Large intestine (tissue), 12 donors: ENCODE measurements at places on chromosomes 3 and 15. TPM values are rescaled to one million over a fixed set of nuclear protein-coding genes. Genes with fewer than 3 reads are reported as not detected.

Gene RTP3
- polyA plus RNA-seq = not detected

Gene DYNLT2B
- 15.5 TPM for polyA plus RNA-seq

Gene TTLL13
- 0.33 TPM for polyA plus RNA-seq

Gene P3H2
- polyA plus RNA-seq = 9.3 TPM

Gene HDC
- 0.28 TPM for polyA plus RNA-seq

Gene TEX9
- polyA plus RNA-seq = 8.4 TPM

Gene NTRK3
- polyA plus RNA-seq = 3.1 TPM

Gene CD200
- polyA plus RNA-seq = 21.8 TPM

Gene CCDC39
- not detected for polyA plus RNA-seq

GRCh38 chr15:57298204-57298603, 78.1 kb upstream of the CGNL1 start:
- H3K27ac ChIP-seq = no peak overlapping the region
- H3K27me3 ChIP-seq = no peaks in the 10 kb centered on the region
- H3K4me3 ChIP-seq = no peak overlapping the region
- DNase-seq = no peak
- H3K4me1 ChIP-seq = peaks cover 3% of the 10 kb centered on the region

- no peak for DNase-seq
- H3K27ac ChIP-seq = no peak overlapping the region
- H3K4me1 ChIP-seq = peaks cover 22% of the 10 kb centered on the region
These were observed 8.4 kb downstream of the ACOX2 start for GRCh38 chr3:58528629-58529028.

DNA sequence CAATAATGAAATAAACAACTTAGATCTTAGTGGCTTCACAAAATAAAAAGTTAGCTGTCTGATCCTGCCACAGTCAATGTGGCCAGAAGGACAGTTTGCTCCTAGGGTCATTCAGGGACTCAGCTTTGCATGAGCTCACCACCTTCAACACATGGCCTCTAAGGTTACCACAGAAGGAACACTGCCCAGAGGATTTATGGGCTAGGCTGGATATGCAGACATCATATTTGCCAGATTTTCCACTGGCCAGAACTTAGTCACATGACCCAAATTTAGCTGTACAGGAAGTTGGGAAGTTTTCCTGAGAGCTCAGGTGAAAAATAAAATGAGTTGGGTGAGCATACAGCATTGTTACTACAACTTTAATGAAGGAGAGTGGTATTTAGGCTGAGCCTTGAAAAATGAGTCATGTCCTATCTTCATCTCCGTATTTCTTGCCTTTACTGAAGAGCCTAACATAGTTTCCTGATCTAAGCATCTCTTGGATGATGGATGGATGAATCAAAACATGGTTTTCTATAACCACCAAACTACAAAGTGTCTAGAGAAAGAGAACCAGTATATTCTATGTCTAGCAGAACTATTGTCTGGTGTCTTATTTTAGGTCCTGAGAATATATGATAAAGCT, 54.9 kb upstream of the TMEM108 start:
- no peak overlapping the region for H3K4me3 ChIP-seq
- H3K36me3 ChIP-seq = no peaks in the 10 kb centered on the region
- DNase-seq = no peak

DNA sequence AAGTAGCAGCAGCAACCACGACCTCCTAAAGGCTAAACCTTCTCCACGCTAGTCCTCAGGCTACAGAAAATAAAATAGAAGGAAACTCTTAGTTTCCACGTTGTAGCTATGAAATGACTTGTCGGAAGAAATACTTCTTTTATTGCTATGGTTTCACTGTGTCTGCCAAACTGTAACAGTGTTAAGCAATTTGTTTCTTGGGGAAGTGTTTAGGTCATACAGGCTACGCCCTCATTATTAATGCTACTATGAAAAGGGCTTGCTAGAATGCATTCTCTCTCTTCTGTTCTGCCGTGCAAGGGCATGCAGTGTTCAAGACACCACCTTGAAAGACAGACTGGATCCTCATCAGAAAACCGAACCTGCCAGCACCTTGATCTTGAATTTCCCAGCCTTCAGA, 462.7 kb downstream of the PLOD2 start:
- H3K4me1 ChIP-seq = no peaks in the 10 kb centered on the region
- H3K27me3 ChIP-seq = no peaks in the 10 kb centered on the region
- no peak overlapping the region for H3K4me3 ChIP-seq
- H3K27ac ChIP-seq = no peak overlapping the region
- DNase-seq = no peak

GRCh38 chr15:89409184-89410038, 74.8 kb upstream of the POLG start:
- no peak for DNase-seq
- H3K4me3 ChIP-seq = no peak overlapping the region
- H3K27ac ChIP-seq = no peak overlapping the region

- no peak for DNase-seq
- no peaks in the 10 kb centered on the region for H3K36me3 ChIP-seq
- H3K27ac ChIP-seq = no peak overlapping the region
- H3K27me3 ChIP-seq = peaks cover 22% of the 10 kb centered on the region
- H3K4me1 ChIP-seq = no peaks in the 10 kb centered on the region
- no peak overlapping the region for H3K4me3 ChIP-seq
These were observed 146.2 kb downstream of the LMLN start for GRCh38 chr3:198106265-198106664.

DNA sequence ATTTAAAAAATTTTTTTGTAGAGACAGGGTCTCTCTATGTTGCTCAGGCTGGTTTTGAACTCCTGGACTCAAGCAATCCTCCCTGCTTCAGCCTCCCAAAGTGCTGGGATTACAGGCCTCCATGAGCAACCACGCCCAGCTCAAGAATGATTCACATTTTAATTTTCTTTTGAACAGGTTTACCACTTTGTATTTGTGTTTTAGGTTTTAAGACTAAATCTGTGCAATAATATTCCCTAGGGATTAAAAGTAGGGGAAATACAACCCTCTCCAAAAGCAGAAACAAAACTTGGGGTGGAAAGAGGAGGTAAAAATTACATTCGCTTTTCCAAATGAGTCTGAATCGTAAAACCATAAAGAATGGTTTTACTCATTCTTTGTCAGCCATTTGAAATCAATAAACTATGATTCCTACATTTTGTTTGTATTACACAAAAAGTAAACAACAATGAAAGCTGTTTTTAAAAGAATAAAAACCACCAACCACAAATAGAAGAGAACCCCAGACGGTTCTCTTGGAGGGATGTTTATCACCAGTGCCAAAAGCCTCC, 37.8 kb downstream of the SLC24A1 start:
- no peak overlapping the region for H3K27ac ChIP-seq
- no peaks in the 10 kb centered on the region for H3K27me3 ChIP-seq
- H3K4me3 ChIP-seq = no peak overlapping the region
- peaks cover 2% of the 10 kb centered on the region for H3K4me1 ChIP-seq

- H3K4me3 ChIP-seq = no peak overlapping the region
- no peak overlapping the region for H3K27ac ChIP-seq
- no peaks in the 10 kb centered on the region for H3K27me3 ChIP-seq
- no peaks in the 10 kb centered on the region for H3K36me3 ChIP-seq
- H3K4me1 ChIP-seq = no peaks in the 10 kb centered on the region
- peak; percentile 28 for DNase-seq
These were observed 8.1 kb upstream of the CLDN11 start for GRCh38 chr3:170410428-170411029.

DNA sequence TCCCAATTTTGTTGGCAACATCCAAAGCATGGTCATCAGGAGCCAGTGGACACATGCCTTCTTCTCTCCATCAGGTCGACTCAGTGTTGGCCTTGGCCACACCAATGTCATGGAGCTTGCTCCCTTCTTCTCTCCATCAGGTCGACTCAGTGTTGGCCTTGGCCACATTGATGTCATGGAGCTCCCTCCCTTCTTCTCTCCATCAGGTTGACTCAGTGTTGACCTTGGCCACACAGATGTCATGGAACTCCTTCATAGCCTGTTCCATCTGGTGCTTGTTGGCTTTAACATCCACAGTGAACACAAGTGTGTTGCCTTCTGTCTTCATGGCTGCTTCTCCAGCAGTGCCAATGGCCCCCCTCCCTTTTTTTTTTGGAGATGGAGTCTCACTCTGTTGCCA, 70.2 kb downstream of the TMEM44 start:
- H3K27ac ChIP-seq = no peak overlapping the region
- no peak for DNase-seq
- no peak overlapping the region for H3K4me3 ChIP-seq

DNA sequence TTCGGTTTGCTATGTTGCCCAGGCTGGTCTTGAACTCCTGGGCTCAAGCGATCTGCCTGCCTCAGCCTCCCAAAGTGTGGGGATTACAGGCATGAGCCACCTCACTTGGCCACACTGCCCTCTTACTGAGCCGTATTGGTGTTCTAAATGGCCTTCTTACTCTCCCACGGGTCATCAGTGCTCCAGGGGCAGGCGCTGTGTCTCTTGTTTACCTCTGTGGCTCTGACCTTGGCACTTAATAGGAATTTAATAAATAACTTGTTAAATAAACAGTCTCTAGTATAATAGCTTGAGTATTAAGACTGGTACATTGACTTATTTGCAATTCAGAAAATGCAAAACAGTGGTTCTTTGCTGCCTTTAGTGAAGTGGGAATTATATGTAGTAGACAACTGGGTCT, 13.7 kb downstream of the FLNB start:
- H3K4me1 ChIP-seq = peaks cover 59% of the 10 kb centered on the region
- no peak overlapping the region for H3K4me3 ChIP-seq
- no peak for DNase-seq
- H3K36me3 ChIP-seq = peaks cover 3% of the 10 kb centered on the region

DNA sequence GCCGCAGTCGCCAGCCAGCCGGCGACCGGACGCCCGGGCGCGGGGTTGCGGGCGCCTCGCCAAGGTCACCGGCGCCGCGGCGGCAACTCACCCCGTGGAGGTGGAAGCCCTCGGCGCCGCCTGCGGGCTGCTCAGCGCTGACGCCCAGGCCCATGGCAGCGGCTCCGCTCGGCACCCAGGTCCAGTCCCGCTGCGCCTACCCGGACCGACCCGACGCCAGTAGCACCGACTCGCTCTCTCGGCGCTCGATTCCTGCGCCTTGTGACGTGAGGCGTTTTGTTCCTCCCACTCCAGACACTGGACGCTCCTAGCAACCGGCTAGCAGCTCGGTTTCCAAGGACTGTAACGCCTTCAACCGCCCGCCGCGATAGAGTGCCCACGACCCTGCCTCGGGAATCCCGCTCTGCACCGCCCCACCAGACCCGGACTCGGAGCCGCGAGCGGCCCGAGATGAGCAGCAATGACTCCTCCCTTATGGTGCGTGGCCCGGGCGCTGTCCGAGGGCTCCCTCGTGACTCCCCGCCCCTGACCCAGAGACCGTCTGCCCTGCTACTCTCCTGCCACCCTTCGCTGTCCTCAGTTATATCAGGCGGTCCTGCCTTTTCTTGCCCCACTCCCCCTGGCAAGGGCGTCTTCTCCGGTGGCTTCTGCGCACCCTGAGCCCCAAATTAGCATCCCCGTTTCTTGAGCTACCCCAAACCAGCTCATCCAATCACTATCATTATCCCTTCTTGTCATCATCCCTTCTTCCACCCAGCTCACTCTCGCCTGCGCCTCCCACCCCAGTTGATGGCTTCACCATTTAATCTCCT, at the start of the genes GORASP1 and TTC21A:
TSS of gene GORASP1 (minus strand) at position 240 of the 812 bp plus-strand sequence. CDS start at position 154, 86 bp downstream.
TSS of gene TTC21A (plus strand) at position 293 of the 812 bp plus-strand sequence. CDS start at position 451, 158 bp downstream.
- peak within 1 kb of the TSS; percentile 76 for H3K27ac ChIP-seq
- no peaks in the 10 kb centered on the region for H3K27me3 ChIP-seq
- DNase-seq = peak; percentile 91
- peaks cover 13% of the 10 kb centered on the region for H3K4me1 ChIP-seq

GRCh38 chr3:197024881-197025735, 4.5 kb downstream of the MELTF start:
- peaks cover 49% of the 10 kb centered on the region for H3K36me3 ChIP-seq
- no peak overlapping the region for H3K27ac ChIP-seq
- no peaks in the 10 kb centered on the region for H3K27me3 ChIP-seq

- no peak for DNase-seq
- no peaks in the 10 kb centered on the region for H3K4me1 ChIP-seq
- no peak overlapping the region for H3K4me3 ChIP-seq
- no peaks in the 10 kb centered on the region for H3K36me3 ChIP-seq
- H3K27me3 ChIP-seq = no peaks in the 10 kb centered on the region
These were observed 35.3 kb upstream of the P2RY12 start for GRCh38 chr3:151419806-151420205.

GRCh38 chr15:65110676-65111292, 4.2 kb downstream of the UBAP1L start:
- no peaks in the 10 kb centered on the region for H3K27me3 ChIP-seq
- no peaks in the 10 kb centered on the region for H3K4me1 ChIP-seq
- peaks cover 39% of the 10 kb centered on the region for H3K36me3 ChIP-seq
- H3K4me3 ChIP-seq = no peak overlapping the region
- H3K27ac ChIP-seq = no peak overlapping the region

DNA sequence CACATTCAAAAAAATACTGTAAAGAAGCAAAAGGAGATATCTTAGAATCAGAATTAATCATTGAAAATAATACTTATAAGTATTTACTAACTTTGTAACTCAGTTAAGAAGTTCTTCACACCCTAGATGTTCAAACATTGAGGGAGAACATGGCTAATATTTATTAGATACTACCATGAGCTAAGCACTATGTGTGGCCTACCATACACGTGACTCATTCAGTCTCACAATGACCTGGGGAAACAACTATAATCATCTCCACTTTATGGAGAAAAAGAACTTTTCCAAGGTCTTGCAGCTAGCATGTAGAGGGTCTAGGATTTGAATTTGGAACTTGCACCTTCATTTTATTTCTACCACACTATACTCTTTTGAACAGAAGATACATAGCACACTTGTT, 361.9 kb upstream of the CFAP20DC start:
- no peaks in the 10 kb centered on the region for H3K36me3 ChIP-seq
- DNase-seq = no peak
- H3K4me3 ChIP-seq = no peak overlapping the region
- no peaks in the 10 kb centered on the region for H3K4me1 ChIP-seq
- H3K27me3 ChIP-seq = no peaks in the 10 kb centered on the region

DNA sequence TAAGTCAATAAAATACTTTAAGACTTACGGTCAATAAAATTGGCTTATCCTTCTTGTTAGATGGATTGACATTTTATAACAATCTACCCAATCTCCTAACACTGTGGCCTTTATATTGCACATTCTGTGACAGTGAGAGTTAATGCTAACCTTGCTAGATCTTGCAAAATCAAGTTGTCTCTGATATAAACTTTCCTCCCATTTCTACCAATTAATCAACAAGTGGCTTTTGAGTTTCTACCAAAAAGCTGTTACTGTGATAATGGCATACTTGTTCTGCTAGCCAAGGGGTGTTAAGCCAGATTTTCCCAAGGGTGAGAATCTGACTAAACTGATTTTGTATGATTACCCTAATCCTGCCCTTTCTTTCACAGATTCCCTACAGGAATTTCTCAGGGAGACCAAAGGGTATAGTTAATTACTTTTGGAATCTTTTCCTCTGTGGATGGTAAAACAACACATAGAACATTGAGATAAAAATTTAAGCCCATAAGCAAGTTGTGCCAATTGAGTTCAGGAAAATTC, 174.1 kb upstream of the SUCLG2 start:
- H3K4me1 ChIP-seq = no peaks in the 10 kb centered on the region
- no peak for DNase-seq
- no peaks in the 10 kb centered on the region for H3K27me3 ChIP-seq
- H3K36me3 ChIP-seq = no peaks in the 10 kb centered on the region

GRCh38 chr3:188157971-188158370, 4.0 kb downstream of the LPP start:
- H3K4me3 ChIP-seq = no peak overlapping the region
- DNase-seq = peak; percentile 66
- H3K36me3 ChIP-seq = peaks cover 3% of the 10 kb centered on the region
- H3K4me1 ChIP-seq = peaks cover 60% of the 10 kb centered on the region
